ENCODE measurements at places on chromosomes 13 and 19. TPM values are rescaled to one million over a fixed set of nuclear protein-coding genes. Genes with fewer than 3 reads are reported as not detected.
A peak's percentile ranks its signal among the peaks of the same experiment; 100 is the strongest.

The OR7A5 gene
- not detected for polyA plus RNA-seq

The GAPDHS gene
- polyA plus RNA-seq = not detected

The SIX5 gene
- polyA plus RNA-seq = 41.1 TPM

The FXYD1 gene
- polyA plus RNA-seq = 268 TPM

The MIR17HG gene
- polyA plus RNA-seq = 3.1 TPM

The KBTBD7 gene
- polyA plus RNA-seq = 14.7 TPM

The CEACAM3 gene
- not detected for polyA plus RNA-seq

The ANGPTL8 gene
- 0.71 TPM for polyA plus RNA-seq

GRCh38 chr13:110005563-110005962, 219.2 kb upstream of the IRS2 start:
- H3K27me3 ChIP-seq = no peaks in the 10 kb centered on the region
- H3K36me3 ChIP-seq = no peaks in the 10 kb centered on the region
- DNase-seq = no peak
- H3K4me3 ChIP-seq = no peak overlapping the region

GRCh38 chr19:19204181-19204580, 967 bp upstream of the NR2C2AP start:
- peaks cover under 1% of the 10 kb centered on the region for H3K27me3 ChIP-seq
- no peak overlapping the region for H3K4me3 ChIP-seq
- H3K27ac ChIP-seq = no peak overlapping the region
- no peak for DNase-seq

DNA sequence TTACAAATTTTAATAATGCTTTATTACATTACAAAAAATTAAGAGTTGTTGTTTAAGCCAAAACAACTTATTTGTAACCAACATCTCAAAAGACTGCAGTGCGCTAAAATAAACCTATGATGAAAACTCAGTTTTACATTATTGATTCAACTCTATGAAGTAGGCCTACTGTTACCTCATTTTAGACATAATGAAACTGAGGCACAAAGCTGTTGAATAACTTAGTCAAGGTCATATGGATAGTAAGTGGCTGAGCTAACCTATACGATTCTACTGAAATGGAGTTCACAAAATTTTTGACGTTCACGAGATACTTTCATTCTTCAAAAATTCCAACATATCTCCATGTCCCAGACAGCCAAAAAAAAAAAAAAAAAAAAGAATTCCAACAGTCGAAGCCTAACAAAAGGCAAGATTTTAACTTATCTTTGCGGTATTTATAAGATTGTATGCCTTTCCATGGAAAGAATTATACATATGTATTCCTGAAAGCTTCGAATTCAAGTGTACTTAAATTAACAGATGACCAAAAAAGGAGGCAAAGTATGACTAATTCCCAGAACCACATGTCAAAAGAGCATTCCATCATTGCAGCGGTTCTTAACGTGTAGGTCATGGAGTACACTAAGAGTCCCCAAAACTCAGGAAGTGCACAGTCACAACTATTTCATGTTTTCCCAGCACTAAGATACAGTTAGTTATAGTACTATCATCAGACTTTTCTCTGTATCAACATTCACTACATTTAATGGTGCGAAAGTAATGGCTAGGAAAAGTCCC, 69.4 kb downstream of the PSPC1 start:
- H3K4me1 ChIP-seq = no peaks in the 10 kb centered on the region
- H3K27me3 ChIP-seq = no peaks in the 10 kb centered on the region
- peak overlapping the region; percentile 33 for H3K27ac ChIP-seq
- H3K36me3 ChIP-seq = peaks cover 12% of the 10 kb centered on the region
- peak; percentile 72 for DNase-seq

GRCh38 chr13:60318186-60318585, 78.8 kb upstream of the TDRD3 start:
- H3K4me1 ChIP-seq = no peaks in the 10 kb centered on the region
- DNase-seq = no peak
- H3K27ac ChIP-seq = no peak overlapping the region
- no peak overlapping the region for H3K4me3 ChIP-seq

- H3K27ac ChIP-seq = no peak overlapping the region
- no peaks in the 10 kb centered on the region for H3K4me1 ChIP-seq
- no peaks in the 10 kb centered on the region for H3K27me3 ChIP-seq
- no peak for DNase-seq
- H3K4me3 ChIP-seq = no peak overlapping the region
These were observed 701.3 kb upstream of the KLHL1 start for GRCh38 chr13:70809588-70809987.

- H3K36me3 ChIP-seq = no peaks in the 10 kb centered on the region
- H3K4me3 ChIP-seq = no peak overlapping the region
- no peaks in the 10 kb centered on the region for H3K27me3 ChIP-seq
- H3K27ac ChIP-seq = no peak overlapping the region
- DNase-seq = peak; percentile 46
- H3K4me1 ChIP-seq = no peaks in the 10 kb centered on the region
These were observed 19.1 kb upstream of the KCTD4 start for GRCh38 chr13:45219938-45220375.

DNA sequence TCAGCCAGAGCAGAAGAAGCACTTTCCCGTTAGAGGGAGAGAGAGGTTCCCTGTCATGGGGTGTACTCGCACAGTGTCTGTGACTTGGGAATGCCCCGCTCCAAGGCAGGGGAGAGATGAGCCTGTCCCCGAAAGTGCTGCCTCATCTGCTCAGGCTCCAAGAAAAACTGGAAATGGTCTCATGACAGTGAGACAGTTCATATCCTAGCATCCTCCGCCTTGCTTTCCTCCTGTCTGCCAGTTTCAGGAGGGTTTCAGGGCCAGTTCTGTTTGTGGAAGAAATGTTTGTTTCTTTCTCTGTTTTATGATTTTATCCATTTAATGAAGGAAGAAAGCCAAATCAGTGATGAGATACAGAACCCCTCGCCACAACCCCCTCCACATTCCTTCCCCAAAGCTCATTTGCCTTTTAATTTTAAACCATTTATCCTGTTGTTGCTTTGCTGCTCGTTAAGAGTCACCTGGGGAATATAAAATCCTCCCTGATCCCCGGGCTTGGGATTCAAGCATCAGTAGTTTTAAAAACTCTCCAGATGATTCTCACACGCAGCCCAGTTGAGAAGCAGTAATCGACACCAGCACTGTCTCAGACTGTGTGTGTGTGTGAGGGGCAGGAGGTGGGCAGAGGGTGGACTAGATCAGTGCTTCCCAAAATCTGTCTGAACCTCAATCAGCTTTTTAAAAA, 144.6 kb upstream of the UBL3 start:
- H3K4me1 ChIP-seq = no peaks in the 10 kb centered on the region
- no peaks in the 10 kb centered on the region for H3K27me3 ChIP-seq

GRCh38 chr13:108495646-108496361, 133.6 kb upstream of the MYO16 start:
- DNase-seq = peak; percentile 28
- no peak overlapping the region for H3K27ac ChIP-seq
- peaks cover 81% of the 10 kb centered on the region for H3K27me3 ChIP-seq

DNA sequence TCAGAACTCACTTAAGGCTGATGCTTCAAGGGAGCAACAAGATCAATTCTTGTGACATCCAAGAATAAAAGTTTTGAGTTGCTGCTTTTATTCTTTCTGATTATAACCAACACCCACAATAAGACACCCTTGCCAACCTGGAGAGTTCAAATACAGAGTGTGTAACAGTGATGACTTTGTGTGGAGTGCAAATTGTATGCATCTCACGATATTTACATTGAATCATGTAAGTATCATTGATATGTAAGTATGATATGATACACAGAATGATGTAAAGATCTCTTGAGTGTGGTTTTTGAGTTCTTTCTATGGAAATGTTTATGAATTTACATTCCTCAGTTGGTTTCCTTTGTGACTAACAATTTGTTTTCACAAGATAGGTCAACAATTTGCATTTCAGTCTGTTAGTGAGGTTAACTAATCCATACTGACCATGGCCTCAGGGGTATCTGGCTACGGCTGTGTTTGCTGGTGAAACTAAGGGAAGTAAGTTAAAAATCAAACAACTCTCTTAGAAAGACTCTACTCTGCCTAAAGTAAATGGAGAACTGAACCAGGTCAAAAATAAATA, 12.4 kb downstream of the LHFPL6 start:
- no peaks in the 10 kb centered on the region for H3K27me3 ChIP-seq
- no peak for DNase-seq

- peak overlapping the region; percentile 93 for H3K4me3 ChIP-seq
- H3K27ac ChIP-seq = peak overlapping the region; percentile 5
- H3K36me3 ChIP-seq = no peaks in the 10 kb centered on the region
- no peaks in the 10 kb centered on the region for H3K27me3 ChIP-seq
- H3K4me1 ChIP-seq = peaks cover 6% of the 10 kb centered on the region
- DNase-seq = no peak
These were observed 1.3 kb downstream of the ZNF433 start for GRCh38 chr19:12034198-12034597.

- H3K4me3 ChIP-seq = no peak overlapping the region
- no peaks in the 10 kb centered on the region for H3K27me3 ChIP-seq
- H3K36me3 ChIP-seq = no peaks in the 10 kb centered on the region
- H3K27ac ChIP-seq = no peak overlapping the region
These were observed 695.6 kb downstream of the PCDH9 start for GRCh38 chr13:66534561-66534960.

- no peak overlapping the region for H3K4me3 ChIP-seq
- no peak overlapping the region for H3K27ac ChIP-seq
- peaks cover 8% of the 10 kb centered on the region for H3K4me1 ChIP-seq
- no peaks in the 10 kb centered on the region for H3K27me3 ChIP-seq
- no peak for DNase-seq
These were observed 6.7 kb downstream of the CXCL17 start for GRCh38 chr19:42436006-42436405.

DNA sequence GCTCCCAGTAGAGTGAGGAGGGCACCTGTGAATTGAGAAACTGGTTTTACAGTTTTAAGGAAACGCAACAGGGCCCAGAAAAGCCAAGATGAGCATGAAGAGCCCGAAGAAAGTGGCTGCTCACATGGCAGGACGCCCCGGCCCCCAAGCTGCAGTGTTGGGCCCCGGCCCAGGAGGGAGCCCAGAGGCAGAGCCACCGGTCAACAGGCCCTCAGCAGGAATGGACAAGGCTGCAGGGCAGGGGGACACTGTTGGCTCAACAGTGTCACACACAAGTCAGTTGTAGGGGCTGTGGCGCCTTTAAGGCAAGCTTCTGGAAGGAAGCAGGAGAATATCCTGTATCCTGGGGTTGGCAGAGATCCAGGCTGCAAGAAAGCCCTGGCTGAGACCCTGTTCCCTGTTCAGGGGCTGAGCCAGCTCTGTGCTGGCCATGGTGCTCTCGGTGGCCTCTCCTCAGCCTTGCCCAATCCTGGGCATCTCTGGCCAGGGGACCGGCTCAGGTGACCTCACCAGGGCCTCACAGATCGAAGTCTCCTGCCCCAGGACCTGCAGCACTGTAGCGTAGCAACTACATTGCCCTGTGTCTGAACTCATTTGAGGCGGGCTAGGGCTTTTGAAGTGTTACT, 28.0 kb downstream of the UPF1 start:
- H3K36me3 ChIP-seq = peaks cover 77% of the 10 kb centered on the region
- peak; percentile 39 for DNase-seq
- H3K4me1 ChIP-seq = no peaks in the 10 kb centered on the region
- H3K27me3 ChIP-seq = no peaks in the 10 kb centered on the region
- H3K27ac ChIP-seq = no peak overlapping the region

GRCh38 chr13:38013676-38014075, 144.1 kb upstream of the TRPC4 start:
- no peak overlapping the region for H3K27ac ChIP-seq
- H3K4me1 ChIP-seq = no peaks in the 10 kb centered on the region
- no peak overlapping the region for H3K4me3 ChIP-seq

GRCh38 chr19:33472691-33473652, 48.6 kb downstream of the PEPD start:
- H3K4me1 ChIP-seq = no peaks in the 10 kb centered on the region
- H3K27me3 ChIP-seq = no peaks in the 10 kb centered on the region
- no peaks in the 10 kb centered on the region for H3K36me3 ChIP-seq

DNA sequence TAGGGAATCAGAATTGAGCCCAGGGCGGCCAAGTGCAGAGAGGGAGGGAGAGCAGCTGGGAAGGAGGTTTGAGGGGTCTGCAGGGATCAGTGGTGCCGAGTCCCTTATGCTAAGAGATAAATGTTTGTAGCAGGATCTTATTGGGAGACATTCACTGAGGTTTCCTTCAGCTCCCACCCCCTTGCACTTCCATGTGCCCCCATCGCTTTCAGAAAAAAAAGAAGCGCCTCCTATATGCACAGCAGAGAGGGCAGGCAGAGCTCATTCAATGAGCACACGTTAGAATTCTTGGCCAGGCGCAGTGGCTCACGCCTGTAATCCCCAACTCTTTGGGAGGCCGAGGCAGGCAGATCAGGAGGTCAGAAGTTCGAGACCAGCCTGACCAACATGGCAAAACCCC, 28.0 kb downstream of the CYP4F2 start:
- no peaks in the 10 kb centered on the region for H3K4me1 ChIP-seq
- no peaks in the 10 kb centered on the region for H3K36me3 ChIP-seq
- no peak for DNase-seq
- H3K27ac ChIP-seq = no peak overlapping the region

GRCh38 chr19:16247353-16248182, 49.9 kb downstream of the AP1M1 start:
- no peaks in the 10 kb centered on the region for H3K27me3 ChIP-seq
- H3K4me3 ChIP-seq = no peak overlapping the region
- no peak overlapping the region for H3K27ac ChIP-seq
- no peaks in the 10 kb centered on the region for H3K36me3 ChIP-seq
- no peaks in the 10 kb centered on the region for H3K4me1 ChIP-seq
- DNase-seq = peak; percentile 84

DNA sequence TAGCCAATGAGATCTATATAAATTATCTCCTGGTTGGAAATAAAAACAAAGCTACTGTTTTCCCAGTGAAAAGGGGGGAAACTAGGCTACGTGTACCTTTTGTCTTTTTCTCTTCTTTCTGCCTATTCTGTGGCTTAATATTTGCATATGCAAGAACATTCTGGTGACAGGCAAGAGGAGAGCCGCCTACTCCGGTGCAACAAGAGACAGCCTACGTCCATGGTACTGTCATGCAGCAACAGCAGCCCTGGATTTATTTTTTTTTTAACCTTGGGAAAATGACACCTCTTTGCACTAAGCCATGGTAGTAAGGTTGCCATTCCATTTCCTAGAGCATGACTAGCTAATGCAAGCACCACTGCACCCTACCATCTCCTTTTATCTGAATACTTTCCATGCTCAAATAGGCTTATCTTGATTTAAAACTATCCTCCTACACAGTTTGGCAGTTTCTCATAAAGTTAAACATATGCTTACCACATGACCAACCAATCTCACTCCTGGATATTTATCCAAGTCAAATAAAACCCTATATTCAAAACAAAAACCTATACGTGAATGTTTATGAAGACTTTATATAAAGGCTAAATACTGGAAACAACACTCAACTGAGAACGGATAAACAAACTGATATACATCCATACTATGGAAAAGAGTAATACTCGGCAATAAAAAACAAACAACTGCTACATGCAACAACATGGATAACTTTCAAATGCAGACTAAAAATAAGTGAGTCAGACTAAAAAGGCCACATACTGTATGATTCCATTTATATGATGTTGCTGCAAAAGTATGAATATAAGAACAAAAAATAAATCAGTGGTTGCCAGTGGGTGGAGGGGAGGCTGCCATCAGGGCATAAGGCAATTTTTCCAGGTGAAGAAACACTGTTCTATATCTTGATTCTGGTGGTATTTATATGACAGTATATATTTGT, 17.3 kb downstream of the NUFIP1 start:
- no peaks in the 10 kb centered on the region for H3K4me1 ChIP-seq
- H3K4me3 ChIP-seq = no peak overlapping the region
- H3K27me3 ChIP-seq = no peaks in the 10 kb centered on the region
- DNase-seq = no peak
- peaks cover 10% of the 10 kb centered on the region for H3K36me3 ChIP-seq
